ENCODE measurements at places on chromosomes 2 and 18.
A peak's percentile ranks its signal among the peaks of the same experiment; 100 is the strongest.

GRCh38 chr2:38602136-38602731 is 494 bp downstream of the HNRNPLL start:
- DNase-seq = no peak

DNA sequence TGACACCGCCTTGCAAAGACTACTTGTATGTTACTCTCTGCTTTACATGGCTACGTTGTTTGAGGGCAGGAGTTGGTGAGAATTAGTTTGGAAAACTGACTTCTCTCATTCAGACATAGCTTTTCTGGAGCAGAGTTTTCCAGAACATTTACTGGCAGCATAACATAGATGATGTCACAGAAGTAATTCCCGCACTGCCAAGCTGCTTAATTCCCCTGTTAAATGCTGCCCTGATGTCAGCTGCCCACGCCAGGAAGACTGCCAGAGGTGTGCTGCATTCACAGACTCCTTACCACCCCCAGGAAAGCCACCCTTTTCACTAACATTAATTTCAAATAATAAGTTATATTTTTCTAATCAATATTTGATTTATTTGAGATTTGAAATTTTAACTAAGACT is 24.7 kb upstream of the PTPN2 start:
- DNase-seq = no peak

- no peak for DNase-seq
These were observed 345.1 kb downstream of the CYP26B1 start for GRCh38 chr2:71802556-71802955.

GRCh38 chr18:35573531-35573930 is 8.0 kb upstream of the GALNT1 start:
- DNase-seq = no peak

DNA sequence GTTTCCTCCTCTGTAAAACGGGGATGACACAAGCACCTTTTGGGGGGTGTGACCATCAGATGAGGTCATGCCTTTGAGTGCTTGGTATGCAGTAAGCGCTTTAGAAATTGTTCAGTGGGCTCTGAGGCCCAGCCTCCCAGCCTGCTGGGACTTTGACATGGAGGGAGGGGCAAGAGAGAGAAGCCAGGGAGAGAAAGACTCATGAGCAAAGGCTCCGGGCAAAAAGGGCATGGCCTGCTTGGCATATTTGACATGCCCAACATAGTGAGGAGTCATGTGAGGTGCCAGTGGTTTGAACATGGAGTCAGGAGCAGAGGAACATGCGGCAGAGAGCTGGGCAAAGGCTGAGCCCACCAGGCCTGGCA is 14.0 kb downstream of the TNS1 start:
- DNase-seq = no peak

GRCh38 chr2:99818842-99819241 is 323.5 kb downstream of the AFF3 start:
- DNase-seq = no peak

GRCh38 chr2:43142921-43143438 is 83.4 kb downstream of the ZFP36L2 start:
- no peak for DNase-seq

GRCh38 chr2:60581433-60582282 is 28.2 kb upstream of the BCL11A start:
- peak; percentile 70 for DNase-seq

DNA sequence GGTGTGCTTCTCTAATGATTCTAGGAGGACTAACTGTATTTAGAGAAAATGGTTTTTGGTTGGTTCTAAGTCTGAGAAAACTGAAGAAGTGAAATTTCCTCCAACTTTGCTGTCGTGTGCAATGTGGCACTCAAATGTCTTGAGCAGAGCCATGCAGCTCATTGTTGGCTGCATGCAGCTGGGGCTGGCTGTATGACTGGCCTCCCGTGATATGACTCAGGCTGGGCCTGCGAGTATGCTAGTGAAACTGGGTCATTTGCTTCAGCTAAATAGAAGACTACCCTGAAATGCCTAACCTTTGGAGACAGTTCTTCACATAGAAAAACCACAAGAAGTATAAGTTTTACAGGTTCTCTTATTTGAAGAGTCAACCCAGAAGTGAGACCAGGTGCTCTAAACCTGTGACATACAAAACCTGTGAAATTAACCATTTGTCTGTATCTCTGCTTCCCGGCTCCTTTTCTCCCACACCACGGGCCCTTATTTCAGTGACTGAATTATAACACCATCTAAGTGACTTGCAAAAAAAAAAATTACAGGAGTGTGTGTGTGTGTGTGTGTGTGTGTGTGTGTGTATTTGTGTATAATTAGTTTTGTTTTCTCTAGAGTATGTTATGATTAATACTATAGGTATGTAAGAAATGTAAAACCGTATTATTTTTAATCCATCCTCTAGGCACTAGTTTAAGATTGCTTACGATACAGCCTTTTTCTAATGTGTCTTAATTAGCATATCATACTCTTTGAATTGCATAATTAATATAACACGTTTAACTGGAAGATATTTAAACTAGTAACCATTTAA is 15.9 kb downstream of the POLI start:
- no peak for DNase-seq

GRCh38 chr2:190344276-190344827 is 963 bp downstream of the INPP1 start:
- peak; percentile 24 for DNase-seq

DNA sequence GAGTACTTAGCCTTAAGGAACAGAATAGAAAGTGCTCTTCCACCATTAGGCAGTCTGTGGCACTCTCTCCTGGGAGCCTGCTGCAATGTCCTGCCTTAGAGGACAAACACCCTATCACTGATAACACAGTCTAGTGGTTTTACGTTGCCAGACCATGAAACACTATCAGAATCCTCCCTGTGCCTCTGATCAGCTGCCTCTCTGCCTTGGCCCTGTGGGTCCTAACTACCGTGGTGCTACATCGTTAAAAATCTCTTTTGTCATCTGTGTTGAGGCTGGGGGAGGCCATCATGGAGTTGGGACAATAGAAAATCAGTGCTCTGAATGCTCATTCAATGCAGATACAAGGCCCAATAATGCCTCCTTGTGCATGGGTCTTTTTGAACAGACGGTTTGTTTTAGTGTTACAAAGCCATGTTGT is 11.9 kb upstream of the APCDD1 start:
- DNase-seq = no peak

- no peak for DNase-seq
These were observed 57.3 kb downstream of the NEDD4L start for GRCh38 chr18:58101291-58101794.

GRCh38 chr2:232523682-232524597 is 2.0 kb upstream of the CHRND start:
- DNase-seq = no peak

- DNase-seq = no peak
These were observed 18.8 kb downstream of the HJURP start for GRCh38 chr2:233835230-233836186.

DNA sequence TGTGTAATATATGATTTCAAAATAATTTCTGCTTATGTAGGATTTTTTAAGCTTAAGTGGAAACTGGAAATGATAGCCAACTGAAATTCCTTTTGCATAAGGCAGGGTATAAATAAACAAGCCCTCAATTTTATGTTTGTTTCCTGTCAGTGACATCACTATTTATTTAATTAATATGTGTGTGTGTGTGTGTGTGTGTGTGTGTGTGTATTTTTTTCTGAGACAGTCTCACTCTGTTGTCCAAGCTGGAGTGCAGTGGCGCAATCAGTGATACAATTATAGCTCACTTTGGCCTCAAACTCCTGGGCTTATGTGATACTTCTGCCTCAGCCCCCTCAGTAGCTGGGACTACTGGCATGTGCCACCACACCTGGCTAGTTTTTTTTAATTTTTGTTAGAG is 29.3 kb upstream of the CYP20A1 start:
- peak; percentile 42 for DNase-seq

DNA sequence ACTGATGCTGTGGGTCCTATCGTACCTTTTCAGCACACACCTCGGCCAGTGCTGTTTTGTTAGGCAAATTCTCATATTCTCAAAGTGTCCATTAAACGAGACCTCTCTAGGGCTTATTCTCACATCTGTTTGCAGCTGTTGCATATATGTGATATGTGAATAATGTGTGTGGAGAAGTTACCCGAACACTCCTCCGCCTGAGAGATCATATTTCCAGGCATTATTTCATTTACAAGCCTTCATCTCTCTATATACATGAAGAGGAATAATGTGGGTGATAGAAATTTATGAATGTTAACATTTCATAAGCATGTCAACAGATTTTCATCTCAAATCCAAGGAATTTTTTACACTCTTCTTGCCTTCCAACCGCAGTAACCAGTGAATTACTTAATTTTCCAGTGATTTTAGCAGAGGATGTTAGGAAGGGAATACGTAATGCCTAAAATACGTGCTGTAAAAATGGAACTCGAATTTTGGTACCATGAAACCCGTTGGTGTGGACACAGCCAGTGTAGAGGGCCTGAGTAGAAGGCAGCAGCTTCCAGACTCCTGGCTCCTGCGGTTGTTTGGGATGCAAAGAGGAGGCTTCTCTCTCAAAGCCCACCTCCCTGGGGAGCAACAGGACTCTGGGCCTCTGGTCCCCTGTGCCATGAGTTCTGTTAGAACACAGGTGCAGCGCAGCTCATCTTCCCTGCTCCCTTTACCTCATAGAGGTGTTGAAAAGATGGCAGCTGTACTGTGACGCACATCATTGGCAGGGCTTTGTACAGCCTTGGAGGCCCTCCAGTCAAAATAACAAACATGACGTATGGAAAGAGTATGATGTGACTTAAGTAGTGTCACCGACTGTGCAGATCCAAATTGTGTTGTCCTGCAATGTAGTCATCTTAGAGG is 280.1 kb downstream of the NEDD4L start:
- DNase-seq = peak; percentile 61

DNA sequence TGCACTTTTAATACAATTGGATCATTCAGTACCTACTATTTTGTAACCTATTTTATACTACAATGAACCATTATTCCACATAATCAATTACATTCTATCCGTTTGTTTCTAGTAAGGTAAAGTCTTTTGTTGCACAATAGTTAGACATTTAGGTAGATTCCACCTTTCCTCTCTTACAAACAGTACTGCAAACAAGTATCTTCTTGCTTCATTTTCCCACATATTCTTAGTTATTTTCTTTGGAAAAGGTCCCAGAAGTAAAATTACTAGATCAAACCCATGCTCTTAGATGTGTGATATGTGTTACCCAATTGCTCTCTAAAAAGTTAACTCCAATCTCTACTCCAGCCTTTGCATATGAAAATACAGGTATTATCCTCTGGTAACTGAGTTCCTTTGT is 49.6 kb downstream of the SPIRE1 start:
- no peak for DNase-seq

GRCh38 chr2:217262911-217263310 is 403.0 kb upstream of the TNP1 start:
- DNase-seq = peak; percentile 63

- DNase-seq = no peak
These were observed 97.6 kb downstream of the MYCN start for GRCh38 chr2:16037808-16038457.
